8988T (cell line): ENCODE measurements at places on chromosomes 4 and X.

- no peak for DNase-seq
These were observed 27.7 kb downstream of the PAK3 start for GRCh38 chrX:111123606-111124179.

DNA sequence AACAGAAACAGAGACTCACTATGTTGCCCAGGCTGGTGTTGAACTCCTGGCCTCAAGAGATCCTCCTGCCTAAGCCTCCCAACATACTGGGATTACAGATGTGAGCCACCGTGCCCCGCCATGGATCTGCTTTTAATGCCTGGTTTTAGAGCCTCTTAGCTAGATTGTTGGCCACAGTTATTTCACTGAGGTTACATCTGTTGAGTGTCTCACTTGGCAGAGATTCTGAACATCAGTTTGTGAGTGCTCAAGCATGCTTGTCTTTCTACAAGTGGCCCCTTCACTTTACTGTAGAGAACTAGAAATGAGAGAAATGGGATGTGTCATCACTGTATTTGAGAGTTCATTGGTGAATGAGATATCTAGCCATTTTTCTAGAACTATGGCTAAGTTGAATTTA, 218.5 kb downstream of the APBB2 start:
- DNase-seq: no peak

DNA sequence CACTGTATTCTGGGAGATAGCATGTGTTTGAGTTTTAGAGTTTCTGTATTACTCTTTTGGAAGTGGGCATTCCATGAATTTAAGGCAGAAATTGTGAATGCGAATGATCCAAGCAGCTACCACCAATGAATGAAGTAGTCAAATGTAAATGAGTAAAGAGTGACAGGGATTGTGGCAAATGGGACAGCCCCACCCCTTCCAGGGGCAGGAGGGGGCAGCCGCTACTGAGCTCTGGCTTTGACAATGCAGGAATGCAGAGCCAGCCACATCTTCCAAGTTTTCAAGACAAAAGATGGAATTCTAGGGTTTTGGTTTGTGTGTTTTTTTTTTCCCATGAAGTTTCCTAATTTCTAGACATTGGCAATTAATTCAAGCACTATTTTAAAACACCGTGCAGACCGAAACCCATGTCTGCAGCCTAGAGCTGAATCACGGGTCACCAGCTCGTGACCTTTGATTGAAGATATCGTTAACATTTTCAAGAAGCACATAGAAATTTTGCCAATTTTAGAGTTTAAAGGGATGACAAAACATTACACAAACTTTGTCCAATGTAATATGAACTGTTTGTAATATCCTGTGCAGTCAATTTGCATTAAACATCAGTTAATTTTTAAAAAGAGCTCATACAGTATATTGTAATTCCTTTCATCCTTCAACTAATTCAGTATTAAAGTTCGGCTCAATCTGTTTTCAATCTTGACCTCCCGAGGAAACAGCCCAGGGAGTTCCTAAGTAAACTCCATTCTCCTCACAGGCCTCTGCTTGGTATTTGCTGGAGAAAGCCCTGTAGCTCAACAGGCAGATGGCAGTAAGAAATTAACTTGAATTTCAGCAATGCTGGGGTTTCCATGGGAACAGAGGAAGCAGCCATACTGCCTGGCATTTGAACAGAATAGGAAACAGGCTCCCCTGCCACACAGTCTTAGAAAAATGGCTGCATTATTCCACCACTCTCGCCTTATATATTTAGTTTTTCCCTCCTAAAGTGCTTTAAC, 83.4 kb downstream of the UCHL1 start:
- DNase-seq: no peak

DNA sequence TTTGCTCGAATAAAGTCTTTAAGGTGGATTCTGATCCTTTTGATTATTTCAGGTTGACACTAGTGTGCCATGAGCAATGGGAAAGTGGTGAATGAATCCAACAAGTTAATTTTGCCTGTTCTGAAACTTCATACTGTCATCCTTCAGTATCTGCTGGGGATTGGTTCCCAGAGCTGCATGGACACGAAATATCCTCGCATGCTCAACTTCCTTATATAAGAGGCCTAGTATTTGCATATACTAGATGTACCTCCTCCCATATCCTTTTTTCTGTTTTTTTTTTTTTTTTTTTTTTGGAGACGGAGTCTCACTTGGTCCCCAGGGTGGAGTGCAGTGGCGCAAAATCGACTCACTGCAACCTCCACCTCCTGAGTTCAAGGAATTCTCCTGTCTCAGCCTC, 23.0 kb upstream of the PDS5A start:
- DNase-seq: no peak

DNA sequence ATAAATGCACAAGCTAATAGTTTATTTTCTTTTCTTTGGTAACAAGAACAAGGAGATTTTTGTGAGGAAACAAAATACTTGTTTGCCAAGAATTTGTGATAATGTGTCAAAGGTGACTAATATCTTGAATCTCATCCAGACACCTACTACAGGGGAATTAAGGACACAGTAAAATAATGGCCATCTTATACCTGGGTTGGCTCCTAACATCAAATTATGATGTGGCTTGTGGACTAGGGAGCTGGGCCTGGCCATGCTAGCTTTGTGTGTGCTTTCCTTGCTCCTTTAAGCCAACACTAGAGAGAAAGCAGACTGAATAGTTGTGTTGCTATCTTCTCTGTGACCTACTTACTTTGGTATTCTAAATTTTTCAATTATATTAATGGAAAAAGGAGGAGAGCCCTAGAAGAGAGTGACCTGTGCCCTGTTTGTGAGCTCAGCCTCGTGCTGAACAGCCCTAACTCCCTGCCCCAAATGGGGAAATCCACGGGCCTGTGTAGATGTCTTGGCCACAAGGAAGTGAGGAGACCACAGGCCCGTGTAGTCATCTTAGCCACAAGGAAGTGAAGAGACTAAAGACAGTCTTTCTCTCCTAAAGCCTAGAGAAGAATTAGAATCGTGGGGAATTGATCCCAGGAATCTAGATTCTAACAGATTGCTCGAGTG, 23.3 kb downstream of the ARHGAP24 start:
- DNase-seq: no peak

DNA sequence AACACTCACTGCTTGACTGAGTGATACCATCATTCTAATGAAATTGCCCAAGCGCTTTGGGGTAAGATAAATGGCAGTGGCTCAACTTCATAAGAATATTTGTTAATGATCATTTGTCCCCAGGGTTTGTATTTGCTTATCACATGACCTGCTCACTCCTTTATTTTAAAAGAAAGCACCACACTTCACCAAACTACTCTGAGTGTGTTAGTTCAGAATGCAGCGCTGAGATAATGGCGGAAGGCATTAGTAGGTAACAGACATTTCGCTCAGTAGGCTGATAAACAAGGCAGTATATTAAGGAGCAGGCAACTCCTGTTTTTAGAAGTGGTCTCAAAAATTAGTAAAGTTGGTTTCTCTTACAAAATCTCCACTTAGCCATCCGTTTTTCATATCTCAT, 1.6 kb downstream of the SNX25 start:
- no peak for DNase-seq
